ENCODE measurements at places on chromosomes 2 and 18. TPM values are rescaled to one million over a fixed set of nuclear protein-coding genes. Genes with fewer than 3 reads are reported as not detected.

The SAG gene
- not detected for total RNA-seq

The AGFG1 gene
- total RNA-seq, result 87.9 TPM

The HOXD3 gene
- 15.3 TPM for total RNA-seq

The PTPRN gene
- total RNA-seq, result not detected

The KCNK3 gene
- not detected for total RNA-seq

The AKAIN1 gene
- total RNA-seq, result not detected

The VAMP8 gene
- total RNA-seq, result 35.8 TPM

GRCh38 chr2:16417726-16418125, 247.9 kb downstream of the CYRIA start:
- DNase-seq, result no peak

DNA sequence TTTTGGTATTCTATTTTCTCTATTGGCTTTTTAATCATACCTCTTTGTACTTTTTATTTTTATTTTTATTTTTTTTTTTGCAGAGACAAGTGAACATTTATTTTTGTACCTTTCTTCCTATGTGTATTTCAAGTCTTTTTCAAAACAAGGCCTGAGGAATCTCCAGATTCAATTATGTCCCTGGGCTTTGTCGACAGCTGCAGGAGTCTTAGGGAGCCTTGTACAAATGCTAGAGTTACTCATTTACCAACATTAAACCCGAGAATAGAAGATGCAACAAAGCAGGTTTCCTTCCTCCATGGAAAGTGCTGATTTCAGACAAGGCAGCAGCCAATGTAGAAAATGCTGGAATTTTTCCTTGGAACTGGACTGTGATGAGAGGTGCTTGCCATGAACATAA, 242.8 kb downstream of the TNS1 start:
- DNase-seq, result no peak

- DNase-seq, result no peak
Measured at GRCh38 chr2:41912337-41912736, 135.5 kb upstream of the PKDCC start.

GRCh38 chr2:241953324-241953928, 83.9 kb downstream of the RTP5 start:
- DNase-seq, result no peak

GRCh38 chr18:44893966-44894365, 213.3 kb downstream of the SETBP1 start:
- peak; percentile 18 for DNase-seq

All from endothelial cell of umbilical vein (primary cell).